ENCODE measurements at places on chromosomes 13 and 19. TPM values are rescaled to one million over a fixed set of nuclear protein-coding genes. Genes with fewer than 3 reads are reported as not detected.

MBD3L3 gene
- not detected for total RNA-seq

DCT gene
- 51.4 TPM for total RNA-seq

LILRB5 gene
- 4.2 TPM for total RNA-seq

CPB2 gene
- total RNA-seq = 0.29 TPM

RXFP2 gene
- not detected for total RNA-seq

ZNF726 gene
- 6.8 TPM for total RNA-seq

MYPOP gene
- total RNA-seq = 2.0 TPM

KLK15 gene
- not detected for total RNA-seq

ANKRD24 gene
- total RNA-seq = 3.2 TPM

TTC9B gene
- total RNA-seq = not detected

SPACA7 gene
- total RNA-seq = not detected

ADGRE3 gene
- not detected for total RNA-seq

WTIP gene
- 10.4 TPM for total RNA-seq

SHD gene
- total RNA-seq = not detected

ZNF600 gene
- 8.9 TPM for total RNA-seq

CGB2 gene
- total RNA-seq = not detected

APLP1 gene
- 5.6 TPM for total RNA-seq

SPART gene
- total RNA-seq = 51.2 TPM

LENG9 gene
- 6.8 TPM for total RNA-seq

ZNF274 gene
- total RNA-seq = 32.5 TPM

ZNF419 gene
- total RNA-seq = 26.6 TPM
